ENCODE measurements at places on chromosomes 2 and 18. TPM values are rescaled to one million over a fixed set of nuclear protein-coding genes. Genes with fewer than 3 reads are reported as not detected.

DNA sequence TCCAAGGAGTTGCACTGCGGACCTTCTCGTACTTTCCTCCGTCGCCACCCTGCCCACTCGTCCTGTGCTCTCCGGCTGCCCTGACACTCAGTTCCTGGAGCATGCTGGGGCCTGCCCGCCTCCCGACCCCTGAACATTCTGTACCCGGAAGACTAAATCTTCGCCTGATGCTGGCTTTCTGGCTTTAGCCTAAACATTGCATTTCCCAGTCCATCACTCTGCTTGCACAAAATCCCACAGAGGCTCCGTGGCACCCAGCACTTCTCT lies 550 bp upstream of the SFXN5 start:
- no peak for DNase-seq

DNA sequence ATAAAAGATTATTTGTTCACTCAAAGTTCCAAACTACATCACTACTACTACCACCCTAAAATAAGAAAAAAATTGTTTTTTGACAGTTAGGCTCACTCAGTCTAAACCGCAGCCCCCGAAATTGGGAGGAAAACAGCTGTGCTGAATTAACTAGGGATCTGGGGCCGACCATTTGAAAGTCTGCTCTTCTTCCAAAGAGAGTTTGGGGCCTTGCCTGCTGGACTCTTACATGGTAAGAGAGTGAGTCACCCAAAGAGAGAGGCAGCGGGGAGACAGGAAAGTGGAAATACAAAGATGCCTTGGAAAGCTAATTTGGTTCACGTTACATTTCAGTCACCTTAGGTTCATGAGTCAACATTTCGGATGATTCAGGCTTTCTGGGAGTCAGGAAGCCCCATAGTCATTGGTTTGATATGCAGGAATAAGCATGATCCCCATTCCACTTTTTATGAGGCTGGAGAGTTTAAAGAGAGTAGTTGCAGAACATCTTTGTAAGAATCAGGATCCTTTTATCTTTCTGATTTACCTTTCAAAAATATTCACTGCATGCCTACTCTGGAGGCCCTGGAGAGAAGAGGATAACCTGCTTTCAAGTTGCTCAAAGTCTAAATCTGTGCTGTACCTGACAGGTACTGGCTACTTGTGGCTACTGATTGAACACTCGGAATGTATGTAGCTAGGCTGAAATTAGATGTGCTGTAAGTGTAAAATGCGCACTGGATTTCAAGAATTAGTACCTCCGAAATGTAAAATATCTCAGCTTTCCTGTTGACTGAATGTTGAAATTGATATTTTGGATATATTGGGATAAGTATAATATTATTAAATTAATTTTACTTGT lies 995 bp upstream of the RTN4 start:
- DNase-seq: peak; percentile 99

- peak; percentile 97 for DNase-seq
These were observed 164.2 kb downstream of the ANTXR1 start for GRCh38 chr2:69177063-69177771.

MAP3K19 gene
- total RNA-seq: not detected

SLC9A2 gene
- under 0.01 TPM for total RNA-seq

DNA sequence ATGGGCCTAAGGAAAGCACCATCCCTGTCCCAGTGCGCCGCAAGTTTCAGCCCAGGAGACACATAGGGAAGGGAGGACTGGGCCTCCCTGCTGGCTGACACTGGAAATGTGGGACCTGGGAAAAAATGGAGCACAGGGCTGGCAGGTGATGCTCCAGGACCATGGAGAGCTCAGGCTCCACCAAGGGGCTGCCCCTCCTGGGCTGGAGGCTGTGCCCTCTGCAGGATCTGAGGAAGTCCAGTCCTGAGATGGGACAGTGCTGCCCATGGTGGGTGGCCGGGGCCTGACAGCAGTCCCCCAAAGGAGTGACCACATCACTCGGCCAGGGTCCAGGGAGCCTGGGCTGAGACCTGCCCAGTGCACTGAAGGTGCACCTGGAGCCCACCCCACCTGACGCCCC lies 108.6 kb upstream of the TEKT4 start:
- DNase-seq: no peak

- no peak for DNase-seq
These were observed 78.5 kb upstream of the HK2 start for GRCh38 chr2:74755386-74755785.

DNA sequence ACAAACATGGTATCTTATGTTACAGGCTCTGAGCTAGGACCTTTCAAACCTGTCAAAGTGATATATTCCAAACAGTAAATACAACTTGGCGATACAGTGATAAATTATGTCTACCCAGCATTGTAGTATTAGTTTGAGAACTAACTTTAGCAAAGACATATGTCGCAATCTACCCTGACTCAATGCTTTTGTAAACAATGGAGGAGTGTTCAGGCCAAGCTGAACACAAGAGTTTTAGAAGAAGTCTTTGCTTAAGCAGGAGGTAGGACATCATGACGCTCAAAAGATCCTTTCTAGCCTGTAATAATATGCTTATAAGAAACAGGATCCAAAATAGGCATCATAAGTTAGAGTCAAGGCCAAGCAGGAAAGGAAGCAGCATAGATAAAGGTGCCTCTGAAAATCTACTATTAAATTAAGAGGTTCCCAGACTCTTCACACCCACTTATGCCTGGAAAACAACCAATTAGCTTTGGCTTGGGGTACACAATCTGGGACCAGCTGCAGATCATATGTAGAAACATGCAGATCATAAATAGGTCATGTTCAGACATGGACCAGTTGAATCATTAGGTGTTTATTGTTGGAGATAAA lies 132.5 kb downstream of the CSRNP3 start:
- peak; percentile 71 for DNase-seq

GRCh38 chr2:18912225-18912888 lies 323.0 kb upstream of the NT5C1B start:
- DNase-seq: no peak

DPP4 gene
- total RNA-seq: 203 TPM

GRCh38 chr2:23418056-23418455 lies 33.1 kb downstream of the KLHL29 start:
- DNase-seq: no peak

GRCh38 chr2:238415036-238415764 lies 11.5 kb upstream of the ASB1 start:
- no peak for DNase-seq

STPG4 gene
- total RNA-seq: not detected

- no peak for DNase-seq
These were observed 161.6 kb upstream of the ALKAL2 start for GRCh38 chr2:449246-450067.

AKAIN1 gene
- total RNA-seq: not detected

CABYR gene
- total RNA-seq: 7.3 TPM
